ENCODE measurements at places on chromosomes 7 and 10.

DNA sequence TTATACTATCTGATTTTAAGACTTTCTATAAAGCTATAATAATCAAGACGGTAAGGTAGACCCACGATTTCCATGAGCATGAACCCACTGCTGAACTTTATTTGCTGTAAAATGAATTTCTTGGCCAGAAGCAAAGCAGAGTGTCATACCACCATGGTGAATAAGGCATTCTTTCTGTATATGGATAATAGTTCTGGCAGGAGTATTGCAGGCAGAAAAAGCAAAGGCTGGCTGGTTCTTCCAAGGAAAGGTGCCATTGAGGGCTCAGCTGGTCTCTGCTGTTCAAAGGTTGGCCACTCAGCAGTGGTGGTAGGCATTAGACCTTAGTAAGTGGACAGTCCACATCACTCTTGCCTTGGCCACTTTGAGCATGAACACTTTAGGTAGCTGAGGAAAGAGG is 104.1 kb upstream of the KCNMA1 start:
- no peak for DNase-seq

- DNase-seq: no peak
These were observed 13.6 kb upstream of the MICU1 start for GRCh38 chr10:72639441-72639873.

DNA sequence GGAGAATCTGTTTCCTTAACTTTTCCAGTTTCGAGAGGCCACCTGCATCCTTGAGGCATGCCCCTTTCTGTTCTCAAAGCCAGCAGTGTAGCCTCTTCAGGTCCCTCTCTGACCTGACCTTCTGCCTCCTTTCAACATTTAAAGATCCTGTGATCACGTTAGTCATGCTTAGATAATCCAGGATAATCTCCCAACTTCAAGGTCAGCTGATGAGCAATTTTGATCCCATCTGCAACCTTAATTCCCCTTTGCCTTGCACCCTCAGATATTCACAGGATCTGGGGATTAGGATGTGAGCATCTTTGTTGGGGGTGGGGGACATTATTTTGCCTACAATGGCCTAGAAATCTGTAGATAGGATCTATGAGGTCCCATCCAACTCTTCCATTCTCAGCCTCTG is 8.0 kb downstream of the HKDC1 start:
- DNase-seq: no peak

DNA sequence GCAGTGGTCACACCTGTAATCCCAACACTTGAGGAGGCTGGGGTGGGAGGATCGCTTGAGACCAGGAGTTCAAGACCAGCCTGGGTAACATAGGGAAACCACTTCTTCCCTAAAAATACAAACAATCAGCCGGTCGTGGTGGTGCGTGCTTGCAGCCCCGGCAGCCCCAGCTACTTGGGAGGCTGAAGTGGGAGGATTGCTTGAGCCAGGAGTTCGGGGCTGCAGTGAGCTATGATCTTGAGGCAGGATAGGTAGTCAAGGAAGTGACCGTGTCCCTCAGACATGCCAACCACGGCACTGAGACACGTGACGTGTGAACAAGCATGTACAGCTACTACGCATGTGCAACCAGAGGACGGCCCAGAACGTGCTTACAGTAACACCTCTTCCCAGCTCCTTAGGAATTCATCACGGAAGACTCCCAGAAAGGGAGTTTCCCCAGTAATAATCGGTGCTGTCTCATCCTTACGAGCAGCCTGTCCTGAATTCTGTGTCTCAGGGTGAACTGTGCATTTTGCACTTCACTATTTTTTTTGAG is 5.3 kb downstream of the GUSB start:
- no peak for DNase-seq

GRCh38 chr7:108202743-108203142 is 72.6 kb upstream of the LAMB4 start:
- DNase-seq: no peak

DNA sequence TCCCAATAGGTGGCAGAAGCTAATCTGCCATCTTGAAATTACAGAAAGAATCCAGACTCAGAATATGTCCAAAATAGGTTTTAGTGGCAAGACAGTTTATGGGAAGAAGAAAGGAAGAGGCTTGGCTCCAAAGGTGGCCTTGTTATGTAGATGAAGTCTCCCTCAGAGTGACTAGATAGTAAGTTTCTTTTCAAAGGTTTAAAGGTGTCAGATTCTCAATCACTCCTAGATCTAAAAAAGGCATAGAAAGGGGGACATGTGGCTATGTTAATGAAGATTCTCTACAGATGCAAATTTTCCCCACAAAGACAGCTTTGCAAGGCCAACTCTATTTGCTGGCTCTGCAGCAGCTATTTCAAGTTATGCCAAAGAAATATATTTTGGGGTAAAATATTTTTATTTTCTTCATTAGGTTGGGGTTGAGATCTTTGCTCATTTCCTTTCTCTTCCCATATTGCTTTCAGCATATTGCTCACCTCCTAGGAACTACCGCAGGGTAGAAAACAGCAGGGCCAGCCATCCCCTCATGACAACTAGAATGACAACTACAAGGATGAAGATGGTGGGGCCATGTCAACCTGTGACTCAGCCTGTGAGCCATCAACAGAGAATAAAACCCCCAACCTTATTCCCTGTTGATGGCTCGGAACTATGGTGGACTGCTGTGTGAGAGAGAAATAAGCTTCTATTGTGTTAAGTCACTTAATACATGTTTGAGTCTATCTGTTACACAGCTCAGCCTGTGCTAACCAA is 274.0 kb upstream of the GALNT17 start:
- no peak for DNase-seq

- no peak for DNase-seq
These were observed 248.7 kb downstream of the TSPAN12 start for GRCh38 chr7:120609136-120609753.

- DNase-seq: no peak
These were observed 382.7 kb downstream of the RPS24 start for GRCh38 chr10:78416031-78417011.

GRCh38 chr10:14439451-14440259 is 108.9 kb upstream of the FRMD4A start:
- no peak for DNase-seq

DNA sequence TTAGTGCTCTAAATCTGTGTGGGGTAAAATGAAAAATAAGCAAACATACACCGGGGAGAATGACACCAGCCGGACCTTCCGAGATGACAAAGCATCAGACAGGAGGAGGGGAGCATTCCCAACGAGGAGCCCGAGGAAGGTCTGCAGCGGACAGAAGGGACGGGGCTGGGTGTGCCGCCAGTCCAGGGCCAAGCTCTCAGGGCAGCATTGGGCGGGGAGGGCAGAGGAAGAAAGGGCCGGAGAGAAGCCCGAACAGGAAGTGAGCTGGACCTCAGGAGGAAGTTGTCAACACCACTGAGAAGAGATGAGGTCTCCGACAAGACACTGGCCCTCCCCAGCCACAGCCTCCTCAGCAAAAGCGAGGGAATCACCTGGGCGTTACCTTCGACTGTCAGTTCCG is 182.6 kb upstream of the RNF32 start:
- no peak for DNase-seq

DNA sequence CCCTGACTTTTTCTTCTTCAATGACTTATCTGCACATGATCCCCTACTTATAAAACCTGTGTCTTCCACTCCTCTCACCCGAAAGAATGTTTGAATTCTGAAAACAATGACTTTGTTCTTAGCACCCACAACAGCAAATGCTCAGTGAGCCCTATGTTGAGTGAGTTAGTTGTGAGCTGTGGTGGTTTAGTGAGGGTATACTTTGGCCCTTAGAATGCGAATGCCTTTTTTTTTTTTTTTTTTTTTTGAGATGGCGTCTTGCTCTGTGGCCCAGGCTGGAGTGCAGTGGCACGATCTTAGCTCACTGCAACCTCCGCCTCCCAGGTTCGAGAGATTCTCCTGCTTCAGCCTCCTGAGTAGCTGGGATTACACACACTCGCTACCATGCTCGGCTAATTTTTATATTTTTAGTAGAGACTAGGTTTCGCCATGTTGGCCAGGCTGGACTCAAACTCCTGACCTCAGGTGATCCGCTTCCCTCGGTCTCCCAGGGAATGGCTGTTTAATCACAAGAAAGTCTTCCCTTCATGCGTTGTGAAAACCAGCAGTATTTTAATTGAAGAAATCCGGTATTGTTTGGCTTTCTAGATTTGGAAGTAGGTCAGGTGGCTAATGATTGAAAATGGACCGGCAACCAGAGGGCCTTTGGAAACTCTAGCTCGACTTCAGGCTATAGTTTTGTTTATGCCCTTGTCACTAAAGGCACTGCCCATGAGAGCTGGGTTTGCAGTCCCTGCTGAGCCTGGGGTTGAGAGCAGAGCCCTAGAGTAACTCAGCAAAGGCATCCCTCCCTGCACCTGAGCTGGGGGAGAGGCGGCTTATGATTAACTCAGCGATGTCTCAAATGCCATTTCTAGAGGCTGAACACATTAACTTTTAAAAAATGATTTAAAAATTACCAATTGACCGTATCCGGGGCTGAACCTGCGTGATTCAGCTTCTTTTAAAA is 41.3 kb downstream of the CUX1 start:
- DNase-seq: no peak

GRCh38 chr7:70634610-70635068 is 497.3 kb upstream of the GALNT17 start:
- DNase-seq: no peak

- no peak for DNase-seq
These were observed 498.3 kb downstream of the SORCS3 start for GRCh38 chr10:105139363-105139896.

DNA sequence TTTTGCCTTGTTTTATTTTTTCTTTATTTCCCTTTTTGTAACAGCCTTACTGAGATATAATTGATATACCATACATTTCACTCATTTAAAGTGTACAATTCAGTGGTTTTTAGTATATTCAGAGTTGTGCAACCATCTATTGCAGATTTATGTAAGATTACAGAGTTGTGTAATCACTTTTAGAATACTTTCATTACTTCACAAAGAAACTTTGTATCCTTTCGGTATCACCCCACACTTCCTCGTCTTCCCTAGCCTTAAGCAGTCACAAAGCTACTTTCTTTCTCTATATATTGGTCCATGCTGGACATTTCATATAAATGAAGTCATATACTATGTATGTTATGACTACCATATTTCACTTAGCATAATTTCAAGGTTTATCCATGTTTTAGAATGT is 74.6 kb downstream of the ATRNL1 start:
- DNase-seq: no peak

DNA sequence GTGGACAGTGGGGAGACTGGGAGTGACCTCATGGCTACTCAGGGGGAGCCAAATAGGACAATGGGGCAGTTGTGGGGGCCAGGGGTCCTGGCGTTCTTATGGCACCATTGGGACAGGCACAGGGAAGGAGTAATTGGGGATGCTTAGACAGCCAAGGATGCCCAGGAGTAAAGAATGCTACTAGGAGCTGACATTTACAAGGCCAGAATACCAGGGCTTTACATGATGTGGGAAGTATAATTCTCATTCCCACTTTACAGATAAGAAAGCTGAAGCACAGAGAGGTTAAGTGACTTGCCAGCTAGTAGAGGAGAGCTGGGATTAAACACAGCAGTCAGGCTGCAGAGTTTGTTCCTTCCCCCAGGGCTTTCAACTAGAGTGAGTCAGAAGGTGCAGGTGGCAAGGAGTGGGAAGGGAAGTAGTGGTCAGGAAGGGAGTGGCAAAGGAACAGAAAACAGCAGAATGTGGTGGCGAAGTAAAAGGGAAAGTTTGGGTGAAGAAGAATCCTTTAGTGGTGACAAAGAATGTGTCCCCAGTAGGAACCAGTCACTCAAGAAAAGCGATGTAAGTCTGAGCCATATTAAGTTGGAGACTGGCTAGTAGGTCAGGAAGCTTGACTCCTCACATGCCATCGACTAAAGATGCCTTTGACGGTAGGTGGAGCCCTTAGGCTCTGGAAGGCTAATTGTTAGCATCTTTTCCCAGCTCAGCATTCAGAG is 32.8 kb downstream of the CPVL start:
- no peak for DNase-seq

- no peak for DNase-seq
These were observed 11.4 kb downstream of the C10orf53 start for GRCh38 chr10:49690698-49691356.

DNA sequence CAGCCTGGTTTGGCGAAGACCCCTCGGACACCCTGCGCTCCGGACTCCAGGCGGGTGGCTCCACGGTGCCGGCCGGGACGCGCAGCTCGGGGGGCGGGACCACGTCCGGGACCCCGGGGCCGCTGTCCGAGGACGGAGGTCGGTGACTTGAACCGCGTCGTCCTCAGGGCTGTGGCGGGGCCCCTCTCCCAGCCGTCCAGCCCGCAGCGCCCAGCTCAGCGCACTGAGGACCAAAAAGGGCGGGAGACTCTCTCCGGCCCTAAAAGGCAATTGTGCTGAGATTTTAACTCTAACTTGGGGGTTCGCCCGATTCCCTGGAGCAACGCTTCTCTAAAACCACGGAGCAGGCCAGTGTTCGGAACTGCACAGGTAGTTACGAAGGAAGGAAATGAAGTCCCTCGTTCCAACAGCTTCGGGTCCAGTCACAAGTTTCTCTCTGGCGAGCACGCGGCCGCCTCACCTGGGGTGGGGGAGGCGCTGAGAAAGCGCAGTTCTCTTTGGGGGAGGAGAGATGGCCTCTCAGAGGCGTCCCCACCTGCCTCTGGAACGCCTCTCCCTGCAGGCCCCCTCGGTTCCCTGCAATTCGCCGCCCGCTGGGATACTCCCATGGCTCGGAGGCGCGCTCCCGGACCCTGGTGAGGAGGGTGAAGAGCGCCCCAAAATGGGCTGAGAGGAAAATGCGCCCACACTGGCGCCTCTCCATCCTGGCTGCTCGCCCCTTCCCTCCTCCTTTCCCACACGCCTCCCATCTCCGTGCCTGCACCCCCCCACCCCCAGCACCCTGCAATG is 352.7 kb downstream of the DNAJB6 start:
- no peak for DNase-seq

GRCh38 chr10:92009445-92009844 is 85.9 kb downstream of the BTAF1 start:
- no peak for DNase-seq

- DNase-seq: no peak
These were observed 643 bp downstream of the ADGRA1 start for GRCh38 chr10:133088179-133088955.

GRCh38 chr10:84224411-84225028 is 824 bp downstream of the LRIT2 start:
- DNase-seq: no peak

- DNase-seq: no peak
These were observed 142.2 kb downstream of the TRIL start for GRCh38 chr7:28815928-28816373.

DNA sequence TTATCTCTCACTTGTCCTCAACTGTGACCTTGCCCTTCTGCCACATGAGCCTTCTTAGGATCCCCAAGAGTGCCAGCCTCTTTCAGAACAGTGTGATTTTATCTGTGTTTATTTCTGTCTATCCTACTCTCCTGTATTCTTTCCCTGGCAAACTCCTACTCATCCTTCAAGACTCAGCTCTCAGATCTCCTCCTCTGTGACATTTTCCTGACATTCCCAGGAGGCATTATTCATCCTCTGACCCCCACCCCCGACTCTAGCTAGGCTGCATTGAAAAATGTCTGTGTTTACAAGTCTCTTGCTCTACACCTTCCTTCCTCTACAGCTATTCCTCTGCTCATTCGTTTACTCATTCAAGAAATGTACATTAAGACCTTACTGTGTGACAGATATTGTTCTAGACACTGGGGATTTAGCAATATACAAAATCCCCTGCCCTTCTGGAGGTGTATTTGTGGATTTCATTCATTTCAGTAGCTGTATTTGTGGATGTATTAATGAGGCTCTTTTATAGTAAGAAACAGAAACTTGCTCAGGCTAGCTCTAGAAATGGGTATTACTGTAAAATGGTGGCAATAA is 61.4 kb upstream of the COMTD1 start:
- no peak for DNase-seq

GRCh38 chr10:131743190-131744151 is 157.3 kb upstream of the PPP2R2D start:
- DNase-seq: no peak
